ENCODE measurements at places on chromosomes 16 and 17. TPM values are rescaled to one million over a fixed set of nuclear protein-coding genes. Genes with fewer than 3 reads are reported as not detected.

Gene TP53TG3D
- total RNA-seq: 0.12 TPM

Gene FZD2
- 11.2 TPM for total RNA-seq

Gene MT1E
- 132 TPM for total RNA-seq

Gene DNAH9
- total RNA-seq: not detected

Gene SLC6A4
- total RNA-seq: 0.11 TPM

Gene CACNG5
- not detected for total RNA-seq

Gene ALOXE3
- 0.25 TPM for total RNA-seq

Gene DGKE
- 9.5 TPM for total RNA-seq

Gene HID1
- 0.75 TPM for total RNA-seq

Gene UTS2R
- total RNA-seq: not detected

Gene CIBAR2
- total RNA-seq: not detected

Gene APPBP2
- 46.1 TPM for total RNA-seq

Gene AOC2
- 0.75 TPM for total RNA-seq

Gene ZP2
- not detected for total RNA-seq

Gene TRPV3
- total RNA-seq: 1.00 TPM

Gene SMARCE1
- total RNA-seq: 69.9 TPM

Gene EVPLL
- total RNA-seq: not detected

Gene PTX4
- total RNA-seq: 0.11 TPM

Gene ST6GALNAC2
- total RNA-seq: 0.89 TPM

Gene HCFC1R1
- total RNA-seq: 17.7 TPM

Gene WNK4
- total RNA-seq: 4.3 TPM

Gene ZPBP2
- not detected for total RNA-seq

Gene C17orf113
- 0.22 TPM for total RNA-seq

Gene GRB7
- 0.37 TPM for total RNA-seq

Gene RGS11
- 4.2 TPM for total RNA-seq

Gene CDC42EP4
- total RNA-seq: 36.9 TPM

Gene SPN
- not detected for total RNA-seq

Gene MT3
- 0.44 TPM for total RNA-seq

Gene CARD14
- total RNA-seq: under 0.01 TPM

Gene CCL3
- not detected for total RNA-seq

Gene SP2
- 0.37 TPM for total RNA-seq

Gene TBC1D28
- total RNA-seq: not detected

Gene ADAD2
- total RNA-seq: not detected

Gene TBC1D26
- under 0.01 TPM for total RNA-seq

Gene CX3CL1
- not detected for total RNA-seq

Gene SLC16A13
- total RNA-seq: 1.00 TPM

Gene KRTAP9-4
- not detected for total RNA-seq

Gene PITPNM3
- 0.37 TPM for total RNA-seq

Gene RND2
- 0.50 TPM for total RNA-seq

Gene SPNS2
- not detected for total RNA-seq

Gene CCDC40
- 2.0 TPM for total RNA-seq

Gene PERCC1
- total RNA-seq: not detected

Gene PRR11
- 21.9 TPM for total RNA-seq

Gene LIMD2
- total RNA-seq: 2.5 TPM

Gene DBNDD1
- total RNA-seq: 1.4 TPM

Gene KRTAP2-2
- not detected for total RNA-seq

Gene ITGB4
- total RNA-seq: under 0.01 TPM

Gene ITGB3
- 27.8 TPM for total RNA-seq

Gene KRTAP2-3
- 1.00 TPM for total RNA-seq

Gene NLRC5
- 22.2 TPM for total RNA-seq

Gene GINS3
- 2.7 TPM for total RNA-seq

Gene PIPOX
- 1.1 TPM for total RNA-seq

Gene MRPL58
- total RNA-seq: 57.5 TPM

Gene HOXB13
- total RNA-seq: not detected

Gene MT1A
- total RNA-seq: 3.9 TPM

Gene MYLK3
- 0.37 TPM for total RNA-seq

Gene ST3GAL2
- 21.4 TPM for total RNA-seq

All from uterine smooth muscle cell (primary cell).